HCT116 (cell line): ENCODE measurements at places on chromosomes 5 and 9. TPM values are rescaled to one million over a fixed set of nuclear protein-coding genes. Genes with fewer than 3 reads are reported as not detected.

DNA sequence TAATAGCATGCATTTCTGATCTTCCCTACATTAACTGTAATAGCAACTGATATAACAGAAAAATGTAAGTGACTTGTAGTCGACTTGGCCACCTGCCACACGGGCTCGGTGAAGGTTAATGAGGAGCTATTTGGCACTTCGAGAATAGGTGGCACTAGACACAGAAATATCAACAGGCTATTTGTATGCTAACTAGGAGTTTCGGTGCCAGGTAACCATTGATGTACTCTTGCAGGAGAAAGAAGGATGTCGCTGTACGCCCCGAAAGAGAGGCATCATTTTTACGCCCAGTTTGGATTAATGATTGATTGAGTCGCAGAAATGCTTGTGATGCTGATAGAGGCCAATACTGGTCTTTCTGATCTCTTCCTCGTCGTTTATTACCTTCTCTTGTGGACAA is 516 bp upstream of the DMRT2 start:
- no peak overlapping the region for H3K27ac ChIP-seq
- H3K4me1 ChIP-seq = no peaks in the 10 kb centered on the region
- H3K36me3 ChIP-seq = no peaks in the 10 kb centered on the region
- no peak for DNase-seq

- no peak overlapping the region for H3K4me3 ChIP-seq
- H3K27me3 ChIP-seq = no peaks in the 10 kb centered on the region
- no peaks in the 10 kb centered on the region for H3K4me1 ChIP-seq
Observed at GRCh38 chr5:21121213-21121612, 1133.2 kb upstream of the CDH18 start.

- peaks cover 18% of the 10 kb centered on the region for H3K4me1 ChIP-seq
- no peaks in the 10 kb centered on the region for H3K36me3 ChIP-seq
- H3K27ac ChIP-seq = no peak overlapping the region
- no peak for DNase-seq
Observed at GRCh38 chr9:115116421-115117284, 1.3 kb downstream of the TNC start.

DNA sequence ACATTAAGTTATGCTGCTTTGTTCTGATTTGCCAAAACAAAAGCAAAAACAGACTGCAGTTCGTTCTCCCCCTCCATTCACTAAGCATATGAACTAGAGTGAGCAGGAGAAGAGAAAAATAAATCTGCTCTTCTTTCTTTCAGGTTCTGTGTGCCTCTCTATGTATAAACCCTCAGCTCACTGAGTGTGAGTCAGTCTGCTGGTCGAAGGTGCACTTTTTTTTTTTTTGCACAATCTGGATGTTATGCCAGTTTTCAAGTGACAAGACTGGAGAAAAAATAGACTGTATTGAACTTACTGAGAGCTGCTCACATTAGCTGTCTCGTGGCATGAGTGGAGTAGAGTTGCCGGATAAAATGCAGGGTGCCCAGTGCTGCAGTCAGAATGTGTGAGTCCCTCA is 244.6 kb upstream of the ATP10B start:
- DNase-seq = no peak
- no peaks in the 10 kb centered on the region for H3K4me1 ChIP-seq
- H3K27me3 ChIP-seq = no peaks in the 10 kb centered on the region
- no peak overlapping the region for H3K27ac ChIP-seq

DNA sequence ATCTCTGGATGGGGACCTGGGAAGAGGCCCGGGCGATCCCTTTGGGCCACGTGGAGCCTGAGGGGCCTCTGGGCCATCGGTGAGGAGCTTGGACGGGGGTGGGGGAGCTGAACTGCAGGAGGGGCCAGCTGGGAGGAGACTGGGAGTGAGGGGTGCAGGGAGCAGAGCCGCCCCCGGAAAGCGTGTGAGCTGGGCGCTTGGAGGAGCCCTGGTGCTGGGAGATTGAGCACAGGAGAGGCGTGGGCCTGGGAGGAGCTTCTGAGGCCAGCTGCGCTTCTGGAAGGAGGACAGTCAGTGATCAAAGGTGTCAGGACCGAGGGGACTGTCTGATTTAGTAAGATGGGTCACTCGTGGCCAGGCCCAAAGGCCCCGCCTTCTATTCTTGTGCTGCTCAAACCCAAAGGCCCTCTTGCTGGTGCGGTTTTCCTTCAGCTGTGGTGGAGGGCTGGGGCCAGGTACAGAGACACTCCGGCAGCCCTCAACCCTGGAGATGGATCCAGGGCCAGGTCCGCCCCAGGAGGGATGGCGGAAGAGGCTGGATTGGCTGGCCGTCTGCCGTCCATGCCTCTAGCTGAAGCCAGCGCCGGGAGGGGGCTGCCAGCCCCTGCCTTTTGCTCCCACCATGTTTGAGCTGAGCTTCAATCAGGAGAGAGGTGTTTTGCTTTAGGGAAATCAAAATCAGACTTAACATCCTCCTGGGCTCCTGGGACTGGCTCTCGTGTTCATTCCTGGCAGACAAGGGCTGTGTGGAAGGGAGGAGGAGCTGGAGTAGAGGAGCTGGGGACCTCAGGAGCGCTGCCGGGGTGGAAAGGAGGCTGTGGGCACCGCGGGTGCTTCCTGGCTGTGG is 21.6 kb downstream of the NCS1 start:
- no peaks in the 10 kb centered on the region; the same call in 1 of the 2 replicates for H3K4me1 ChIP-seq
- no peak overlapping the region for H3K27ac ChIP-seq
- no peak overlapping the region for H3K4me3 ChIP-seq

DNA sequence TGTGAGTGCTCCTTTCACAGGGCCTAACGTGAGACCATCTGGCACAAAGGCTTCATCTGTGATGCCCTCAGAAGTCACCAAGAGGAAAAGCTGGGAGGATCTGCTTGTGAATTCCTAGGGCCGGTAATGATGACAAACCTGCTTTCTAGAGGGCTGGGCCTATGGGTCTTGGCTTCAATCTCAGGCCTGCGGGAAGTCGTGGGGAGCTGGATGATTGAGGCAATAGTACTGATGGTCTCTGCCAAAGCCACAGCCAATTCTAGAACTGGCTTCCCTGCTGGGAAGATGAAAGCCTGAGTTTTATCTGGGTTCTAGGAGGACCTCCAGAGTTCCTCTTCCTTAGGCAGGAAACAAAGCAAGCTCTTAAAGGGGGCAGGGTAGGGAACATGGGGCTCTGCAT is 102.7 kb downstream of the TMEM215 start:
- H3K36me3 ChIP-seq = no peaks in the 10 kb centered on the region
- H3K27me3 ChIP-seq = no peaks in the 10 kb centered on the region
- no peak overlapping the region for H3K4me3 ChIP-seq
- H3K27ac ChIP-seq = no peak overlapping the region

DNA sequence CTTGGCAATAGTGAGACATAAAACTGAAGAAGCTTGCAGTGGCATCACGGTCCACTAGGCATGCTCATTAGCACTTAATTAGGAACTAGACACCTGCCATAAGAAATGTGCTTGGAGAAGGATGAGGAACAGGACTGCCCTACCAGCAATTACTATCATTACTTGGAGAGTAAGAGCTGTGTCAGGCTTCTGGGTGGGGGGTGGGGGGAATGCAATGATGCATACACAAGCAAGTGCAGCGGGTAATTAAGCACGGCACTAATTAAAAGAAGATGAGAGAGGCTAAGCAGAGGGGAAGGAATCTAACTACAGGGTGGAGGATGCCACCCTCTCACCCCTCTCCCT is 53.1 kb downstream of the TLE1 start:
- H3K27ac ChIP-seq = no peak overlapping the region
- no peak overlapping the region for H3K4me3 ChIP-seq
- H3K4me1 ChIP-seq = no peaks in the 10 kb centered on the region
- H3K27me3 ChIP-seq = no peaks in the 10 kb centered on the region
- no peaks in the 10 kb centered on the region for H3K36me3 ChIP-seq

- H3K4me1 ChIP-seq = peaks cover 3% of the 10 kb centered on the region; the same call in 1 of the 2 replicates
- H3K4me3 ChIP-seq = no peak overlapping the region
- no peaks in the 10 kb centered on the region for H3K36me3 ChIP-seq
- no peak overlapping the region for H3K27ac ChIP-seq
Observed at GRCh38 chr5:16849775-16850174, 86.3 kb downstream of the MYO10 start.

GRCh38 chr5:76751291-76751690 is 35.4 kb downstream of the F2R start:
- no peak overlapping the region for H3K27ac ChIP-seq
- no peak overlapping the region for H3K4me3 ChIP-seq
- H3K36me3 ChIP-seq = no peaks in the 10 kb centered on the region
- no peaks in the 10 kb centered on the region for H3K27me3 ChIP-seq
- H3K4me1 ChIP-seq = no peaks in the 10 kb centered on the region

DNA sequence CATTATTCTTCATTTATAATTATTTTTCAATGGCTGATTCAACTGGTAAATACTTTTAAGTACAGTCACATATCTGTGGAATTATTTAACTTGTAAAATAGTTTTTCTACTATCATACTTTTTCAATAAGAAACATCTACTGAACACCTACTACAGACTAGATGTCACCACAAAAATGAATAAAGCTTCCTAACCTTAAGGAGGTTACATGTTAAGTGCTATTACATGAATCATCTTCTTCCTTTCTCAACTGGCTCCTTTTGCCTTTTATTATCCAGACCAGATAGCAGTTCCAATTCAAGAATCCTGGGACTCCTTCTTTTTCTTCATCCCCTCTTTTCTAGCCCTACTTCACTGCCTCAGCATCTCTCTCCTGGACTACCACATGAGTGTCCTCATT is 4.7 kb downstream of the PGGT1B start:
- no peak overlapping the region for H3K27ac ChIP-seq
- H3K27me3 ChIP-seq = no peaks in the 10 kb centered on the region
- no peaks in the 10 kb centered on the region for H3K36me3 ChIP-seq
- H3K4me3 ChIP-seq = no peak overlapping the region

GRCh38 chr5:76754668-76755078 is 38.7 kb downstream of the F2R start:
- no peaks in the 10 kb centered on the region for H3K36me3 ChIP-seq
- DNase-seq = no peak
- H3K4me1 ChIP-seq = peaks cover 3% of the 10 kb centered on the region; the same call in 1 of the 2 replicates
- H3K27me3 ChIP-seq = no peaks in the 10 kb centered on the region
- no peak overlapping the region for H3K4me3 ChIP-seq

DNA sequence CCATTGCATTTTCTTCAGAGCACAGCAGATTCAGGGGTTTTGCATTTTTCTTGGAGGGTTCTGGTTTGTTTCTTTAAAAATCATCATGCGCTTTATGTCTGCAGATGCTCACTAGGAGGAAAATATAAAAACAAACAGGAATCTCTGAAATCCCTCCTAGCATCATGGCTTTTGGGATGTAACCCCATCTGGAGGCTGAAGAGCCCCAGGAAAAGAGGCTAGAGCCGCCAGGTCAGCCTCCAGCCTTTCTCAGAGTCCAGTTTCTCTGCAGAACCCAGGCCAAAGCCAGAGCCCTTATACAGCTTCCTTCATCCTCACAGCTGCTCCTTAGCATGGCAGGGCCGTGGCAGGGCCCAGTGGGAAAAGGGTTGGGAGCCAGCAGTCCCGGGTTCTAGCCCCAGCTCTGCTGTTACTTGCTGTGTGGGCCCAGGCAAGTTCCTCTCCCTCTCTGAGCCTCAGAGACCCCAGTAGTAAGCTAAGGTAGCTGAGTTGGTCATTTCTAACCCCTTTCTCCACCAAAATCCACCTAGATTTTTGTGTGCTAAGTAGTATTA is 62.1 kb downstream of the PAX5 start:
- no peak overlapping the region for H3K4me3 ChIP-seq
- H3K27me3 ChIP-seq = no peaks in the 10 kb centered on the region
- no peak for DNase-seq
- H3K27ac ChIP-seq = no peak overlapping the region

DNA sequence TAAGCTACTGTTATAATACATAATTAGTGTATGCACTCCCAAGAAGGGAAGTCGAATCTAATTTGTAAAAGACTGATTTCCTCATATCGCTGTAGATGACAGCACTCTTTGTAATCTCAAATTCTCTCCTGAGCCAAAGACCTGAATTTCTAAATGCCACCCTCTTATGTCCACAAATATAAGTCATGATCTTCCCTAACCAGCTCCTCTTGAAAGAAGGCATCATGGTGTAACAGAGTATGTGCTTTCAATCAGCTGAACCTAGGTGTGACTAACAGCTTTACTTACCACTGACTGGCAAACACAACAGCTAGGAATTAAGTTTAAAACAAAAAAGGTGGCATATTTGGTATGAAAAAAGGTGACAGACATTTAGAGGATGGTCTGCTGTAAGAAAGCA is 34.0 kb upstream of the CTNNAL1 start:
- no peak overlapping the region for H3K27ac ChIP-seq
- no peaks in the 10 kb centered on the region for H3K27me3 ChIP-seq
- H3K36me3 ChIP-seq = peaks cover 33% of the 10 kb centered on the region

DNA sequence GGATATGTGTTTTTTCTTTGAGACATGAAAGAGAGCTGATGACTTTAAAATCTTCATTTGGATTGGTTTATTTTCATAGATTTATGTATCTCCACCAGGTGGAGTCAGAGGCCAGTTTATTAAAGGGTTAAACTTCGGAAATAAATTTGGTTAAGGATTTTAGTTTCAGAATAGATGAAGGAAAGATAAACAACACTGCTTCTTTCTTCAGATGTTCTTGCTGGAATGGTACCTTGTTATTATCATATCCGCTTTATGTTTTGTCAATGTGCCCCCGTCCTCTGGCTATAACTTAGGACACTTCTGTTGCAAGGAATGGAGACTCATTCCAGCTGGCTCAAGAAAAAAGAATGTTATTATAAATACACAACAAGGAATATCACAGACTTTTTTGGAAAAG is 81.2 kb downstream of the ALDH1A1 start:
- no peak overlapping the region for H3K4me3 ChIP-seq
- no peaks in the 10 kb centered on the region for H3K36me3 ChIP-seq
- no peak overlapping the region for H3K27ac ChIP-seq

DNA sequence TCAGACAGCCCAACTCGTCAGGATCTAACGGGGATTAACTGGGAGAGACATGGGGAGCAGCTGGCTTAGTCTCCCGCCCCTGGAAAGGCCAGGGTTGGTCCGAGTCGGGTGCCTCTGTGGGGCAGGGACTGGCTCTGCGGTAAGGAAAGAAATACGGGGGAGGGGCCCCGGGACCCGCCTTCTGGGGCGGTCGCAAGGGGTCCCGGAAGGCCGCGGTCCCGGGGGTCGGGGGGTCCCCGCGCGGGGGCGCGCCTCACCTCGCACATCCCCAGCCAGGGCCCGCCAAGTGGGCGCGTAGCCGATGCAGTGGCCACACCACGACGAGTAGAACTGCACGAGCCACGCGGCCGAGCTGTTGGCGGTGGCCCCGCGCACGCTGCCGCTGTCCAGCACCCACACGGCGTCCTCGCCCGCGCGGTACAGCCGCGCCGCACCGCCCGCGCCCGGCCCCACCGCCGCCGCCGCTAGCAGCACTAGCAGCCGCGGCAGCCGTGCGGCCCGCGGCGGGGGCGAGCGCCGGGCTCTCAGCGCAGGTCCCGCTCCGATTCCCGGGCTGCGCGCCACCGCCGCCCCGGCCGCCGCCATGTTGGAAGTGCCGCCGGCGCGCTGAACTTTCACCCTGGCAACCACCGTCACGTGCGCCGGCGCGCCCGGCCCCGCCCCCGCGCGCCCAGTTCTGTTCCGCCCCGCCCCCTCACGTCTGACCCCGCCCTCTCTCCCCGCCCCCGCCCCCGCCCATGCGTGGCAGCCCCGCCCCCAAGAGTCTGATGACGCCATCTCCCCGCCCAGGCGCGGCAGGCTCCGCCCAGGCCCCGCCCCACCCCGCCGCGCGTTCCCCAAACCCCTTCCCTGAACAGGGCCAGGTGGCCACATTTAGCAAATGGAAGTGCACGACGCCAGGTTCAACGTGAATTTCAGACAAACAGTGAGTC is at the start of gene QSOX2:
TSS of gene QSOX2 (minus strand) at position 594 of the 932 bp plus-strand sequence. CDS start at position 585, 9 bp downstream.
- H3K27me3 ChIP-seq = no peaks in the 10 kb centered on the region
- H3K4me3 ChIP-seq = peak within 1 kb of the TSS; percentile 81
- peaks cover 13% of the 10 kb centered on the region; the same call in 1 of the 2 replicates for H3K36me3 ChIP-seq
- H3K27ac ChIP-seq = peak within 1 kb of the TSS; percentile 76
- peak; percentile 54 for DNase-seq

The GLRA1 gene
- total RNA-seq = not detected

The FGF18 gene
- 0.96 TPM for total RNA-seq

The GBGT1 gene
- 0.34 TPM for total RNA-seq

The SPINK6 gene
- total RNA-seq = not detected

The RBM27 gene
- 15.2 TPM for total RNA-seq

The PCDHGB4 gene
- total RNA-seq = not detected

The PCDHA11 gene
- 0.27 TPM for total RNA-seq

The PCDHGA8 gene
- total RNA-seq = not detected
